Thymus (tissue), 14 donors: ENCODE measurements at places on chromosomes 12 and 14. TPM values are rescaled to one million over a fixed set of nuclear protein-coding genes. Genes with fewer than 3 reads are reported as not detected.

DNA sequence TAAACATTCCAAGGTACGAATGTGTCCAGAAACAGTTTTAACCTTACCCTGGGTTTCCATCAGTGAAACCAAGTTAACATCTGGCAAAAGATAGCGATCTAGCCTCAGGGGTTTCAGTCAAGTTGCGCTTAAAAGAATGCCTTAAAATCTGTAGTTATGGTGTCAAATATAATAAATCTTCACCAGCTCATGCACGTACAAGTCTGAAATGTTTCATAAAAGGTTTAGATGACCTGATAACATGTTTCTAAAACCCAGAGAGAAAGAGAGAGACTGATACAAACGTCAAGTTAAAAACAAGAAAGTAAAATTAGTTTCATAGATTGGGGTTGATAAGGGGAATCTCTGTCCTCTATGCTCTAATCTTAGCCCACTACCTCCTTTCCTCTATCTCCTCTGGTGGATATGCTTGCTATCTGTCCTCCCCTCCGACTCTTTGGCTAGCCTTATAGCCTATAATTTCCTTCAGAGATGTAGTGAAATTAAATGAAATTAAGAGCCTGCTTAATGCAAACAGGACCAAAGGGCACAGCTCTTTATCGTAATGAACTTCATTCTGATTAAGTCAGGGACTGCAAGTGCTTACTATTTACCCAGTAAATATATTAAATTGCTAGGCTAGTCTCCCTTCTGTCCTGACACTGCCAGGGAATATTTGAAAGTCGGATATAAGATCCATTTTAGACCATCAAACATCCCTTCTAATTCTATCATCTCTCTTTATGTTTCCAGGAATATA is 18.4 kb upstream of the FOS start:
- DNase-seq = no peak

DNA sequence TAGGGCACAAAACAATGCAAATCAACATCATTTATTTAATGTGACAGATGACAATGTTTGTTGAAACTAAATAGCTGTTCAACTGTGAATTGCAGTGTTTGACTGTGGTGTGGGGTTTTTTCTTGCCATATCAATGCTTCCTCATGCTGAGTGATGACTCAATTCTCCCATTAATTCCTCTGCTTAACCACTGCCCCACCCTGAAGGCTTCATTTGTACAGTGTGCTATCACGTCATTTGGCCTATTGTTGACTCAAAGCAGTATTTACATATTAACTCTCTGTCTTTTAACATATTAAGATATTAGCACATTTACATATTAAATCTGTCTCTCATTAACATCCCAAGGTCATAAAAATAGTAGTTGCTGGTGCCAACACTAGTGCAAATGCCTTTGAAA is 164.8 kb upstream of the NRXN3 start:
- no peak for DNase-seq

DNA sequence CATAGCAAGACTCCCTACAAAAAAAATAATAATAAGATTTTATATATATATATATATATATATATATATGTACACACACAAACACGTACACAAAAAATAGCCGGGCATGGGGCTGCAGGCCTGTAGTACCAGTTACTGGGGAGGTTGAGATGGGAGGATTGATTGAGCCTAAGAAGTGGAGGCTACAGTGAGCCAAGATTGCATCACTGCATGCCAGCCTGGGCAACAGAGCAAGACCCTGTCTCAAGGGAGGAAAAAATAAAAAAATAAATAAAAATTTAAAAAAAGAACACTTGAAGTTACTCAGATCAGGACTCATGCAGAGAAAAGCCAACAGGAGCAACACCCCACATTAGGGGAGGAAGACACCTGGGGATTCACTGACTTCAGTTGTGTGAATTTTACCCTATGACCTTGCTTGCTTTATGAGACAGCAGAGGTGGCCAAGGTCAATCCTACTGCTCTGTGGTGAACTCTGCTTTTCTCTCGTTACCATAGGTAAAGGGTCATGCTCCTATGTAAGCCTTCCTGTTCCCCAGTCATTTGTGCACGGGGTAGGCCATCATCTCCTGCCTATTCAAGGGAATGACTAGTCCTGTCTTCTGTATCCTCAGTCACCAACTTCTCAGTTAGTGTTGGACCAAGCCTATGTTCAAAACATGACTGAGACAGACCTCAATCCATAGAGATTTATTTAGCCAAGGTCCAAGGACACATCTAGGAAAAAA is 1119.8 kb upstream of the TMEM132C start:
- no peak for DNase-seq

CHFR gene
- 39.5 TPM for total RNA-seq

RNASE1 gene
- 200 TPM for total RNA-seq

CLEC7A gene
- 25.3 TPM for total RNA-seq
